NK-92 treated with Interleukin-12 subunit alpha and Interleukin-12 subunit beta, amount 100 ng/mL, for 24 hours (cell line): ENCODE measurements at places on chromosomes 7 and 10.

DNA sequence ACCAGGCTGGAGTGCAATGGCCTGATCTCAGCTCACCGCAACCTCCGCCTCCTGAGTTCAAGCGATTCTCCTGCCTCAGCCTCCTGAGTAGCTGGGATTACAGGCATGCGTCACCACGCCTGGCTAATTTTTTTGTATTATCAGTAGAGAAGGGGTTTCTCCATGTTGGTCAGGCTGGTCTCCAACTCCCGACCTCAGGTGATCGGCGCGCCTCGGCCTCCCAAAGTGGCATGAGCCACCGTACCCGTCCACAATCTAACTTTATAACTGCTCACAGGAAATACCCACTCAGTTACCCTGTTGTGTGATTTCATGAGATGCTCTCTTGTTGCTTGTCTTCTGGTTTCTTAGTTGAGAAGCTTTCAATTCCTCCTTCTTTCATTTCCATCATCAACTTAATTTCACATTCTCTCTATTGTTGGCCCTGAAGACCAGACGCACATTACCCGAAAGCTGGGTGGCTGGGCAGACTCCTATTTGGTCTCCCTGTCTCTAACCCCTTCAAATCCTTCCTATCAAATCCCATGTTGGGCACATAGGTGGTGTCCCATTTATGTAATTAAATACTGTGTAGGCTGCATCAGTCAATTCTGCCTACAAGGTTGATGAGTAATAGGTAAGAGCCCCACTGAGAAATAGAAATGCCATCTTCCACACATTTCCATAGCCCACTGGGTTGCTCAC, 1.1 kb upstream of the GSTO2 start:
- no peak for DNase-seq

GRCh38 chr7:39880556-39880955, 69.5 kb upstream of the CDK13 start:
- DNase-seq = no peak

DNA sequence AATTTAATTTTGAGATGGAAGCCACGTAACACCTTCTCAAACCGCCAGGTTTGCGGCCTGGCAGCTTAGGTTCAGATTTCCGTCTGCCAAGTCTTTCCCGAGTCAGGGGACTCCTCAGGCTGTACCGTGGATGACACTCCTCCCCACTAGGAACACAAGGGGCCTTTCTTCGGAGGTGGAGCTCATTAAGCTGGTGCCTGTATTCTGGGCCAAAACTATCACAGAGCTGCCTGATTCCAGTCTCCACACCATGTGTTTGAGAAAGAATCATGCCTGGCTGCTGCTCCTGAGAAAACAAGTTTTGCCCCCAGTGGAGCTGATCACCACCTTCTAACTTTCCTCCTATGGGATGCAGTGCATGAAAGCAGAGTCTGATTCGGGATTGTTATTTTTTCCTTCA, 44.8 kb downstream of the TMEM209 start:
- DNase-seq = no peak

DNA sequence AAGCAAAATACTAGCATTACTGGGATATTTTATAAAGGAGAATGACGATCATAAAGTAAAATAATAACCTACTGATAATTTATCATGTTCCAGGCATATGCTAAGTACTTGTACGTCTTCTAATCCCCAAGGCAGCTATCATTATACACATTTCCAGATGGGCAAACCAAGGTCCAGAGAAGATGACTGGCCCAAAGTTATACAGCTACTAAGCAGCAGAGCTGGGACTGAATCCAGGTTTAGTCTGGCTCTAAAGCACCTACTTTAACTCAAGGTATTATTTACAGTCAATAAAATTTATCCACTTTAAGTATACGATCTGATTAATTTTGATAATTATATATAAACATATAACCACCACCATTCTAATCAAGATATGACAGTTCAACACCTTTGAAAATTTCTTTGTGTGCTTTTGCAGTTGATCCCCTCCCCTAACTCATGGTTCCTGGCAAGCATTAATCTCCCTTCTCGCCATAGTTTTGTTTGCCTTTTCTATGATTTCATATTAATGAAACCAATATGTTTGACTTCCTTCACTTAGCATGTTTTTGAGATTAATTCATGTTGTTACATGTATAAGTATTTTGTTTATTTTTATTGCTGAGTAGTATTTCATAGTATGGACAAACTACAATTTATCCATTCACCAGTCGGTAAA, 126.7 kb downstream of the CPEB3 start:
- DNase-seq = no peak

DNA sequence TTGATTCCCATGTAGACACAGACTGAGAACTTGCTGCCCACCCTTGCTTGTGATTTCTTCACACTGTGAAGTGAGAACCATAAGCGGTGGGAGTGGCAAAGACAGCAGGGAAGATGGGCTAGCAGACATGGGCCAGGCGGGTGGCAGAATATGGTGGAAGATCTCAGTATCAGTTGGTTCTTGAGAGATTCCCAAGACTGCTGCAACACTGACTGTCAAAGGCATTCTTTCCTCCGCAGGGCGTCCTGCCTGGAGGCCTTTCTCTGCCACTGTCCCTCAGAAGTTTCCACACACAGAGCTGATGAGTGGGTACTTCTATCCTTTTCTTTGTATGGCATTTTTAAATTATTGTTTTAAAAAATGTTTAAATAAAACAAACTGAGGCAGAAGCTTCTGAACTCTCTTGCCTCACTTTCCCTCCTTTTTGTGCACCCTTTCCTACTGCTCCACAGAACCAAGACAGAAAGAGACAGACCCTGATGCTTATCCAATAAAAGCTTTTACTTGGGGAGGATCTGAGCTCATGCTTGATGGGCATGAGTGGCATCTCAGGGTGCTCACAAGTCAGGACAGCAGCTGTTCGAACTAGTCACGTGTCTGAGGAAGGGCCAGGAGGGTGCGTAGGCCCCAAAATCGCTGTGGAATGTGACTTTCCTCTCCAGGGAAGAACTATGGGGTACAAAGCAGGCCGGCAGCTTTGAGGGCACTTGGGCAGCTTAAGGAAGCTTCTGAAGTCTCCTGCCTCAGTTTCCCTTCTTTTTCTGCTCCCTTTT, 104.7 kb upstream of the PCGF5 start:
- DNase-seq = no peak

- no peak for DNase-seq
Observed at GRCh38 chr7:135328053-135328452, 94.4 kb downstream of the STRA8 start.

DNA sequence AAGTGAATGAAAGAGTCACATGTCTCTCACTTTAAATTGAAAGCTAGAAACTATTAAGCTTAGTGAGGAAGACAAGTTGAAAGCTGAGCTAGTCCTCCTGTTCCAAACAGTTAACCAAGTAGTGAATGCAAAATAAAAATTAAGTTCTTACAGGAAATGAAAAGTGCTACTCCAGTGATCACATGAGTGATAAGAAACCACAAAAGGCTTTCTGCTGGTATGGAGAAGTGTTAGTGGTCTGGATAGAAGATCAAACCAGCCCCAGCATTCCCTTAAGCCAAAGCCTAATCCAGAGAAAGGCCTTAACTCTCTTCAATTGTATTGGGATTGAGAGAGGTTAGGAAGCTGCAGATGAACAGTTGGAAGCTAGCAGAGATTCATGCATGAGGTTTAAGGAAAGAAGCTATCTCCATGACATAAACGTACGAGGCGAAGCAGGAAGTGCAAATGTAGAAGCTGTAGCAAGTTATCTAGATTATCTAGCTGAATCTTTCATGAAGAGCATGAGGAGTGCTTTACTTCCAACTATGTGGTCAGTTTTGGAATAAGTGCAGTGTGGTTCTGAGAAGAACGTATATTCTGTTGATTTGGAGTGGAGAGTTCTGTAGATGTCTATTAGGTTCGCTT, 261.6 kb downstream of the MDFIC start:
- DNase-seq = no peak

DNA sequence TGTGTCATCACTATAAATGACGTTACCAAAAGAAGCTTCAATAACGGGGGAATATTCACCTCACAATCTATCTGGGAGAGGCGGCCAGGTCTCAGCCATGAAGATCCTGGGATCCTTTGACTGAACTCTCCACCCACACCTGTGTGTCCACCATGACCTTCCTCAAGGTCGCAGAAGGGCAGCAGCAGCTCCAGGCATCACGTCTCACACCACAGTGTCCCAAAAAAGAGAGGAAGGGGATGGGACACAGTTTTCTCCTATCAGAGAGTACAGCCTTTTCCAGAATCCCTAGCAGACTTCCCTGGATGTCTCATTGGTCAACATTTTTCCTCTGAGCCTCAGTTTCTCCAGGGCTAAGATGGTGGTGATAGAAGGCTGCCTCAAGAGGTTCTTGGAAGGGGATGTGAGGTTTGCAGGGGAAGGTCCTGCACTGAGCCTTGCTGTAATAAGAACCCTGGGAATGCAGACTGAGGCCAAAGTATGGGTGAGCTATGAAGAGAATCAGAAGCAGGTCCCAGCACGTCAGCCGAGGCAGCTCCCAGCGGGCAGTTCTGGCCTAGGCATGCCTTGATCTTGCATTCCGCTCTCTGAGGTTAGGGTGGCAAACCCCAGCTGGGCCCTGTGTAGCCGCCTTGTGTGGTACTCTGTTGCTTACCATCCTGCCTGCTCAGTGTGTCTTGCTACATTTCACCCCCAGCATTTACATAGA, 63.8 kb downstream of the COL26A1 start:
- no peak for DNase-seq

DNA sequence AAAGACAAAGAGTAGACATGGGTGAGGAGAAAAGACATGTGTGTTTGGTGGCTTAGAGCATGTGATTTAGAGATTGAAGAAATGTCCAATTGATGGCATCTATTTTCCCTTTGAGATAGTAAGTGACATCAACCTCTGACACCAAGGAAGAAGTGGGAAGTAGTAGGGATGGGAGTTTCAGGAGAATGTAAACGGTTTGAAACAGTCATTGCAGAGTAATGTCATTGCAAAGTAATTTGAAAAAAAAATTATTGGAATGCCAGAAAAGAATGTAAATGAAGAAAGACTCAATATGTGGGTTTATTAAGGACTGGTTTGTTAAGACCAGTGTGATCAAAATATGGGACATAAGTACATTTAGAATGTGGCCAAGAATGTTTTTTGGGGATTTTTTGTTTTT, 26.6 kb downstream of the GNG11 start:
- DNase-seq = no peak

DNA sequence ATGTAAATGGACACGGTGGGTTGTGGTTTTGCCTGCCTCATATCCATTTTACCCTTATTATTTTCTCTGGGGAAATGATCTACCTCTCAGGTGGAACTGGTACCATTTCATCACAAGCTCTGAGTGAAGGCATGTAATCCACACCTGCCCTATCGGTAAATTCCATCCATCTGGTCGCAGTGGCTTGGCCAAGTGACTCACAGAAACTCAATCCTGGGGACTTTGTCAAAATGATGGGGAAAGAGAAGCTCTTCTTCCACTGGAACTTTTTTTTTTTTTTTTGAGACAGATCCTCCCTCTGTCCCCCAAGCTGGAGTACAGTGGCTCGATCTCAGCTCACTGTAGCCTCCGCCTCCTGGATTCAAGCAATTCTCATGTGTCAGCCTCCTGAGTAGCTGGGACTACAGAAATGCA, 48.2 kb upstream of the ANKRD1 start:
- DNase-seq = no peak

GRCh38 chr10:22316286-22317075, at the start of gene COMMD3:
COMMD3 (plus strand) TSS chr10:22316388; CDS start chr10:22316418, 30 bp downstream.
- peak; percentile 53 for DNase-seq

GRCh38 chr7:49398236-49398635, 375.2 kb upstream of the VWC2 start:
- no peak for DNase-seq

DNA sequence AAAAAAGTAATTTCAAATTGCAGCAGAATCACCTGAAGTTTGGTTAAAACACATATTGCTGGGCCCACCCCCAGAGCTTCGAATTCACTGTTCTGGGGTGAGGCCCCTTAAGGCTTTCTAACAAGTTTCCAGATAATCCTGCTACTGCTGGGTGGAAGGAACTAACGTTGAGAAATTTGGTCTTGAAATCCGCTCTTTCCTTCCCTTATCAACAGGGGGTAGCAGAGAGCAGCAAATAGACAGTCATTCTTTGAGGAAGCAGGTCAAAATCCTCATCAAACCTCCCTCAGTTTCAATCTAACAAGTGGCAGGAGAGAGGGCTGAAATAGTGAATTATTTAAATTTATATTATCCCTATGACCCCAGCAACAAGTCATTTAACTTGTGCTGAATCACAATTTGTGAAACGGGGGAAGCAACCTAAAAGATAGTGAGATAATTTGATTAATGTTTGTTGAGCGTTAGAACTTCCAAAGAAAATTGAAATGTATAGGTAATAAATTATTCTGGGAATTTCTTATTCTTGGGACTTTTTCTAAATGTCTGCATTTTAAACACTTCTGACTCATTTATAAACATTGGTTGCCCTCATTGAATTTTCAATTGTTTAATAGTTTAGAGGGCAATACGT, 21.7 kb upstream of the MALSU1 start:
- DNase-seq = no peak

DNA sequence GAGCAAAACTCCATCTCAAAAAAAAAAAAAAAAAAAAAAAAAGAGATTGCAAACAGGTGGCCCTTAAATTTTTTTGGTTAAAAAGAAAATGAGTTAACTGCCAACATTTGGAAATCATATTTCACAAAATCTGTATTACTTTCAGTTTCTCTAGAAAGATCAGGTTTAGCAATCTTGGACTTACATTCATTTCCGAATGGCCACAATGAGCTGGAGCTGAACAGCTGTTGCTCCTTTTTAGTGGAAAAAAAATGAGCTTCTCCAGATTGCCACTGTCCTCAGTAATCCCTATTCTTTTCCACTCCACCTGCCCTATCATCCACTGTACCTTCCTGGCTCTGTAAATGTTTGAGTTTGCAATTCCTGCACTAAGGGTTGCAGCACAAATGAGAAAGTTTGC, 43.6 kb downstream of the RAB11FIP2 start:
- DNase-seq = no peak

DNA sequence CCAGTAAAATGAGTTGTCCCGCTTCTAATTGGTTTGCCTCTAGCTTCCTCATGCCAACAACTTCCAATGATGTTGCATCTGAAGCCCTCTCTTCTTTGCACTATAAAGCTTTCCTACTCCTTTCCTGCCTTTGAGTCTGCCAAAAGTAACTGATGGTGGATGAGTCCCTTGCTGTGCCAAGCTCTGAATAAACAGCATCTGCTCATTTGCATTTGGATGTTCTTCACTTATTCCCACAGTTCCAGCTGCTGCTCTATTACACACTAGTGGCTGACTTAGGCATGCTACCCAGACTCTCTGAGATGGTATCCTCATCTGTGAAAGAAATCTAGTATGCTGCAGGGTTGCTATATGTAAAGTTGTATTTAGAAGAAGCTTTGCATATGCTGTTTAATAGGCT, 24.9 kb downstream of the SFR1 start:
- no peak for DNase-seq
